ENCODE measurements at places on chromosomes 7 and 10.

GRCh38 chr10:3942937-3943489 lies 158.0 kb upstream of the KLF6 start:
- no peak for DNase-seq

DNA sequence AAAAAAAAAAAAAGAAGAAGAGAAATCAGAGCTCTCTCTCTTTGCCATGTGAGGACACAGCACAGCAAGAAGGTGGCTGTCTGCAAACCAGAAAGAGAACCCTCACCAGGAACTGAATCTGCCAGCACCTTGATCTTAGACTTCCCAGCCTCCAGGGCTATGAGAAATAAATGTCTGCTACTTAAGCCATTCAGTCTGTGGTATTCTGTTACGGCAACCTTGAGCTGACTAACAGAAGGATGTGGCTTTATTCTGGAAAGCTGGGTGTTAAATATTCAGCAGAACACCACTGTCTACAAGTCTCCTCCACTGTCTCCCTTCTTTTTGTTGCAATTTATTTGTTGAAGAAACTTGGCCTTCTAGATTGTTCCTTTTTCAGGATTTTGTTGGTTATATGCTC lies 5.0 kb downstream of the COL26A1 start:
- no peak for DNase-seq

GRCh38 chr10:86267286-86268195 lies 99.1 kb downstream of the GRID1 start:
- DNase-seq = no peak

GRCh38 chr7:121604627-121605316 lies 208.7 kb upstream of the FAM3C start:
- DNase-seq = no peak

DNA sequence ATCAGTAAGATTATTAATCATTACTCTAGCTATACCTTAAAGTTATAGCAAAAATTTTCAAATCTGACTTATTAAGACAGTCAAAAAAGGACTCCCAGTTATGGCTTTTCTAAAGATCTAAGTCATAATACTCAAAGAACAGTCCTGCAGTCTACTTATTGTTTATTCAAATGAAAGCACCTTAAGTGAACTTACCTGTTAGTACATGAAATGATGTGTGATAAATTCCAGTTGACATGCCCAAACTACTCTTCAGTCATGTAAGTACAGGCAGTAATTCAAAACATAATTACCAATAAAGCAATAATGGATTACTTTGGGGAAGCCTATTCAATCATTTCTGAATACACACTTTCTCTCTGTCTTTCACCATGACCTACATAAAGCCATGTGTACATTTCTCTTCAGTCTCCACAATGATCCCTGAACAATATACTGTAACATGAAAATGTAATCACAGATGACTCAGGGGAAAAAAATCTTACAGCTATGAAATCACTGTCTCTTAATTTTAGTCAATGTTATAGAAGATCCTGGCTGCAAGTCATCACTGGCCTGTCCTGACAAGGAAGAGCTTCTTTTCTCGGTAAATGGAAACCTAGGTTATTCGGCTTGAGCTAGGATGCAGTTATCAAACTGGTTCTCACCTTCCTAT lies 420.7 kb upstream of the LRRTM3 start:
- DNase-seq = no peak

DNA sequence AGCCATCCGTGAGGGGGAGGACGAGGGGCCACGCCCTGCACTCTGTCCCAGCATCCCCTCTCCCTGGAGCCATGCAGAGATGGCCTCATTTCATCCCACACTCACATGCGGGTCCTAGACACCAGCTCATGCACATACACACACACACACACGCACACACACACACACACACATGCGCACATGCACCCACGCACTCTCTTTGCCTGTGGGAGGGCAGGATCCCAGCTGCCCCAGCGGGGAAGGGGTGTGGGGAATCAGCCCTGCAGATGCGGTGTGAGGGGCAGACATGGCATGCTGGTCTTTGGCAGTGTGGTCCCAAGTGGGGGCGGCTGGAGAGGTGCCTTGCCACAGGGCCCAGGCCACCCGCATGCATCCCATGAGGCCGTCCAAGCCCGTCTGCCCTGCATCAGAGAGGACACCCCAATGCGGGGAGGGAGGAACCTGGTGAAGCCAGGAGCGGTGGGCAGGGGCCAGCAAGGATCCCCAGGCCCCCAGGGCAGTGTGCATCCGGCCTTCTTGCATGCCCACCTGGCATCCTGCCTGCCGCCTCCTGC lies 68.1 kb downstream of the LHPP start:
- DNase-seq = no peak

DNA sequence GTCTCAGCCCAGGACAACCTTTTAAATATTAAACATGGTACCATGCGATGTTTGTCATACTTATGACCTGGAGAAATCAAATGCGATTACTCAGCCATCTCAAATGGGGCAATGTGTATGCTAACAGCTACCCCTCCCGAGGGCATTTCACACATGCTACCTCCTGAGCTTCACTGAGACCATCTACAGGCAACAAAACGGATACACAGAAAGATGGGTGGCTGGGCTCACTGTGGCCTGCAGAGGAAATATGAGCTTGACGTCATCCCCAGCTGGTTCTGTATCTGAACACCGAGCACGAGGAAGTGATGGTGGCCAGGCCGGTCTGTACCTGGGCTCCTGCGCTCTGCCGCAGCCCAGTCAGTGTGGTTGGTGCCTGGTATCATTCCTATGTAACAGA lies 374.3 kb downstream of the RPS24 start:
- no peak for DNase-seq

GRCh38 chr10:56181607-56182006 lies 179.5 kb downstream of the ZWINT start:
- no peak for DNase-seq

- DNase-seq = no peak
Measured at GRCh38 chr10:49502358-49502757, 36.6 kb downstream of the ERCC6 start.

GRCh38 chr7:79823246-79823951 lies 311.2 kb upstream of the GNAI1 start:
- DNase-seq = no peak

GRCh38 chr10:63166742-63167258 lies 33.7 kb downstream of the NRBF2 start:
- DNase-seq = peak; percentile 55

- no peak for DNase-seq
Measured at GRCh38 chr7:3309140-3309539, 8.1 kb downstream of the SDK1 start.

DNA sequence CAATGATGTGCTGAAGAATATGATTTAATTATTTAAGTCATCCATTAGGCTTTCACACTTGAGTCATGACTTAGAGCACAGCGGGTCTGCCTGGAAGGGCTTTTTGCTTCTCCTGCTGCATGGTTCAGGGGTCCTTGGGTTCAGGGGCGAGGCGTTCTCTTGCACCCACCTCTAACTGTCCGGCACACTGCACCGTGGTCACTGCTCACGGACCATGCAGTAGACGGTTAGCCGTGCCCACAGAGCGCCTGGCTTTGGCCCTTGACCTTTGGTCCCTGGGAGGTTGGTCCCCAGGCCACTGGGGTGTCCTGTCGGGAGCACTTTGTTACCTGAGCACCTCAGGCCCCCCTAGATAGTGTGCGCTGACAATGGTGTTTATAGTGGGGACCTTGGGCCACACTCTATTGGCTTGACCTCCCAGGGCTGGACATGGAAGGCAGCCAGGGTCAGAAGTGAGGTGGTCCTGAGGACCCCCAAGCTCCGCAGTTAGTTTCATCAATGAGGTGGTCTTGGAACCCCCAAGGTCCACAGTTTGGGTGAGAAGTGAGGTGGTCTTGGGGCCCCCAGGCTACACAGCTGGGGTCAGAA lies 110.6 kb downstream of the ACTR3B start:
- DNase-seq = no peak

DNA sequence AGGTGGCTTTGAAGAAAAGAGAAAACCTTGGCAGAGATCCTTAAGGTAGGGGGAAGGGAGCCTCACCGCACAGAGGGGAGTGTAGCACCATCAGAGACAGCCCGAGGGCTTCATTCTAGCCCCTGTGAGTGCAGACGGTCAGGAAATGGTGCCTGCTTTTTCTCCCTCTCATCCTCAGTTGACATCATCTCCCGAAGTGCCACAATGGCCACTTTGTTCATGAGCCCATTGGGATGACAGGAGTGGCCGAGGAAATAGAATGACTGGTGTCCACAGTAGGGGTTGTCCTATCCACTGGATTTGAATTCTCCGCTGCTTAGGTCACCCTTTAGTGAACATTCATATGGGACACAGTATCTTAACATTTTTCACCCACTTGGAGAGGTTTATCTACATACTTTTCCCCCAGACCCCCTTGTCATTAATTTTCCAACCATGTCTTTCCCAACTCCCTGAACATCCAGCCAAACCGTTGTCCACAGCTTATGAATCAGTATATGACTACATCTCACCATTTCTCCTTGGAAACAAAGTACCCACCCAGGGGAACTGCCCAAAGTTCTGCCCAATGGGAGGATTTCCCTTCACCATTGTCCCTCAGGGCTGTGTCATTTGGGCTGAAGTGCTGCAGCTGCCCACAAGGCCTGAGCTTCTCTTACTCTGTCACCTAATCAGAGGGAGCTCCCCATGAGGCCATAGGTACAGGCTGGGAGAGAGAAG lies 108.8 kb downstream of the ADCY1 start:
- no peak for DNase-seq
